ENCODE measurements at places on chromosomes 16 and 17.

GRCh38 chr16:1290860-1291575 is 18.4 kb upstream of the UBE2I start:
- DNase-seq: no peak

DNA sequence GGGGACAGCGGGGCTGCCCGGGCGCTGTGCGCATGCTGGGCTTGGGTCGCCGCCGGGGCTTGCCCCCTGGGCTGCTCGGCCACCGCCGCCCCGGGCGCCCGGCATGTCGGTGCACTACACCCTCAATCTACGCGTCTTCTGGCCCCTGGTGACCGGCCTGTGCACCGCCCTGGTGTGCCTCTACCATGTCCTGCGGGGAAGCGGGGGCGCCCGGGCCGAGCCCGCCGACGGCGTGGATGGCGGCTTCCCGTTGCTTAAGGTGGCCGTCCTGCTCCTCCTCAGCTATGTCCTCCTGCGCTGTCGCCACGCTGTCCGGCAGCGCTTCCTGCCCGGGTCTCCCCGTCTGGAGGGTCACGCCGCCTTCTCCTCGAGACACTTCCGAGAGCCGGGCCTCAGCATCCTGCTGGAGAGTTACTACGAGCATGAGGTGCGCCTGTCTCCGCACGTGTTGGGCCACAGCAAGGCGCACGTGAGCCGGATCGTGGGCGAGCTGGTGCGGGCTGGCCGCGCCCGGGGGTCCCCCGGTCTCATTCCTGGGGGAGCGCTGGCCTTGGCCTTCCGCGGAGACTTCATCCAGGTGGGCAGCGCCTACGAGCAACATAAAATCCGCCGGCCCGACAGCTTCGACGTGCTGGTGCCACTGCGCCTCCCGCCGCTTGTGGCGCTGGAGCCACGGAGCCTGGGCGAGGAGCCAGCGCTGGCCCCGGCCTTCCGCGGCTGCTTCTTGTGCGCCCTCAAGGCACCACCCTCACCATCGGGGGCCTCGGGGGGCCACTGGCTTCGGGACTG is 789 bp downstream of the ITPRIPL2 start:
- no peak for DNase-seq

- no peak for DNase-seq
Measured at GRCh38 chr17:8502126-8502525, 66.4 kb downstream of the NDEL1 start.

DNA sequence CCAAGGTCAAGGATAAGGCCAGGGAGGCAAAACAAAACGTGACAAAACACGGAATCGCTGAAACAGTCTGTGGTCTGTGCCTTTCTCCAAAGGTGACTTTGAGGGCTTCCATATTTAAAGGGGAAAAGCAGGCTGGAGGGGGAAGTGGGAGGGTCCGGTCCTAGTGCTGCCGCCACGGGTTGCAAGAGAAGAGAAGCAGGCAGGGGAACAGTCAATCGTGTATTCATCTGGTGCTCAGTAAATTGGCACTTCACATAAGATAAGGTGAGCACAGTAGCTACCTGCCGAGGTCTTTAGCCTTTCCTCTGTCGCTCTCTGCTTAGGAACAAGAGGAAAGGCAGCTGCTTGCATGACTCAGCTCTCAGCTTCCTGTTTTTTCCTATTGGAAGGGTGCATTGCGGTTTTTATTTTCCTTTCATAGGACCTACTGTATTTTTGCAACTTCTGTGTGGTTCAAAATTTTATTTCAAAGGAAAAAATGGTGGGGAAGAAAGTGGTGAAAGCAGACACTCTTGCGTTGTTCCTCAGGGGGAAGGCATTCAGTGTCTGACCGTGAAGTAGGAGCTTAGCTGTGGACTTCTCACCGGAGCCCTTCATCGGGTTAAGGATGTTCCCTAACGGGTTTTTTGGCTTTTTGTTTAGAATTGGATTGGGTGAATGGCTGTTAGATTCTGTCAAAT is 7.1 kb upstream of the LGALS3BP start:
- DNase-seq: no peak

DNA sequence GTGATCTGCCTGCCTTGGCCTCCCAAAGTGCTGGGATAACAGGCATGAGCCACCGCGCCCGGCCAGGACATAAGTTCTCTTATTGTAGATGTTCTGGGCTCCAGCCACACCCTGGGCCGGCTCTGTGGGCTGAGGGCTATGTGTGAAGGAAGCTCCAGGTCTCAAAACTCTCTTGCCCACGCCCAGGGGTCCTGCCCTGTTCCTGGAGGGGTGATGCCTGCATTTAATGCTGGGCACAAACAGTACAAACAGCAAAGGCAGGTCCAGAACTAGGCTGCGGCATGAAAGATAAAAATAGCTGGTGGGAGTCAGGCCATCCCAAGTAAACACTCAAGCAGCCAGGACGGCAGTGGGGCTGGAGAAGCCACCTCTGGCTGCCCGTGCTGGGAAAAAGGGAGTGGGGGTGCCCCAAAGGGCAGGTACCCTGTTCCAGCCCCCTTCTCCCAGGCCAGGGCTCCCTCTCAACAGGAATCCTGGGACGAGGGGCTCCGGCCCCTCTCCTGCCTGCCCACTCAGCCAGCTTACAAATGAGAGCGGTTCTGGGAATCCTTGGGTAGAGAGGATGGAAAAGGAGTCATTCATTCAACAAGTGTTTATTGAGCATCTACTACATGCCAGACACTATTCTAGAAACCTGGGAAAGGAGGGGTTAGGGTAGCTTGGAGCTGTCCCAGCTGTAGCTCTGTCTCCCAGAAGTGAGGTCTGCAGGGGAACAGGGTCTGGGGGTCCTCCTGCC is 4.6 kb downstream of the TRIM47 start:
- no peak for DNase-seq

GRCh38 chr16:69523566-69524305 is 42.0 kb upstream of the NFAT5 start:
- DNase-seq: no peak

DNA sequence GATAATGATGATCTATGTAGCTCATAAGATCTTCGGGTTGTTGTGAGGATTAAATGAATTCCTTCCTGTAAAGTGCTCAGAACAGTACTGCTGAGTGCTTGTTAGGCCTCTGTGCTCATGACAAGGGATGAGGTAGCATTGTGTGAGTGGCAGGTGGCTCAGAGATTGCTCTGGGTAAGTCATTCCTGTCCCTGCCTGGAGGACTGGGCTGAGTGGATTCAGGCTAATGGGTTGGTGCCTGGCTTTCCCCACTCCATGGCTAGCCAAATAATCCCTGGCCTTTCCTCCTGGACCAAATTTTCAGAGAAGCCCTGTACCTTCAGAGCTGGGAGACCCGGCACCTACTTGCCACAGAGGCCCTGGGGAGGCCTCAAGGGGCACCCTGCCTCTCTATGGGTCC is 1.3 kb upstream of the CCDC92B start:
- DNase-seq: no peak

GRCh38 chr16:35731341-35732040 is 2272.1 kb downstream of the TP53TG3F start:
- no peak for DNase-seq

DNA sequence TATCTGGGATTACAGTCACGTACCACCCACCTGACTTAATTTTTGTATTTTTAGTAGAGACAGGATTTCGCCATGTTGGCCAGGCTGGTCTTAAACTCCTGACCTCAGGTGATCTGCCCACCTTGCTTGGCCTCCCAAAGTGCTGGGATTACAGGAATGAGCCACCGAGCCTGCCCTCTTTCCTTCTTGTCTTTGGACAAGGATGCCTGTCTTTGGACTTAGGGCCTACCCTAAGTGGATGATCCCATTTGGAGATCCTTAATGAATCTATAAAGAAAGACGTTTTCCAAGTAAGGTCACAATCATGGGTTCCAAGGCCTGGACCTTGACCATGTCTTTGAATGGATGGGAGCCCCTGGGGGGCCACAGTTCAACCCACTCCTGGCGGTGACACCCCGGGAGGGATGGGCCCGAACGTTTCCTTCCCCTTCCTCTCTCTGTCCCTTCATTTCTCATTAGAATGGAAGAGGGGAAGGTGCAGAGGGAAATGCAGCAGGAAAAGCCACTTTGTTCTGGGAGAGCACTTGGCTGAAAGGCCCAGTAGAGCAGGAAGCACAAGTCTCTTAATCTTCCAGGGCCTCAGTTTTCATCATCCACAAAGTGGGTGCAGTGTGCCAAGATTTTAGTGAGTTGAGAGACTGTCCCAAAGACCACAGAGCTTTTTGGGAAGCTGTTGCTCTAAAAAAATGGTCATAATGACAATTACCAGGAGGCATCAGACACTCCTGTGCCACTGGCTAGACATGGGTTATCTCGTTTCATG is 353.3 kb downstream of the SEC14L1 start:
- DNase-seq: no peak

DNA sequence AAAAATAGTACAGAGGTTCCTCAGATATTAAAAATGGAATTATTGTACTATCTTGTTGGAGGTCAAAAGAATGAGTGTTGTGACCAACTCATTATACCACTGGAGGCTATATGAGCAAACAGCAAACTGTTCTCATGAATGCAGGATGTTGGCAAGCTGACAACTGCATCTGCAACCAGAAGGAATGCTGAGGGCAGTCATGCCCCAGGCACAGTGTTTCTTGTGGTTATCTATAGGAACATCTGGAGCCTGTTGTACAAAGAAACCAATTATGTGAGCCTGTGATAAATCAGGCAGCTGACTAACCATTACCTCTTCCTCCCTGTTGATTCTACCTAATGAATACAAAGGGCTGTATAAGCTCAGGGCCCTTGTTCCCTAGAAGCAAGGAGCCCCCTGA is 2057.1 kb downstream of the TP53TG3F start:
- no peak for DNase-seq

GRCh38 chr17:27558341-27558740 is 72.6 kb upstream of the LGALS9 start:
- DNase-seq: no peak

DNA sequence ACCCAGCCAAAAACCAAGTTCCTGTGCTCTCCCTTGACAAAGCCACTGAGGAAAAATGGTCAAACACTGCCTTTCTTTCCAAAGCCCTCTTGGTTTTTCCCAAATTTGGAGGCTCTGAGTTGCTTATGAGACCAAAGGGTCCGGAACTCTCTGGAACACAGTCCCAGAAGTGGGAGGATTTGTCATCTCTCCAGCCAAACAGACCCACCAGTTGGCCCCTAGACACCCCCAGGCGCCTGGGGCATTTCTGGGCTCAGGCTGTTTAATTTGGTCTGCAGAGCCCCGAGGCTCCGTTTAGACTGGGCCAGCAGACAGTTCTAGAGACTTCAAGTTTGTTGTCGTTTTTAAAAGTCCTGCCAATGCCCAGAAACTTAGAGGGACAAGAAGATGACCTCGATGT is 239.1 kb downstream of the SEC14L1 start:
- no peak for DNase-seq

DNA sequence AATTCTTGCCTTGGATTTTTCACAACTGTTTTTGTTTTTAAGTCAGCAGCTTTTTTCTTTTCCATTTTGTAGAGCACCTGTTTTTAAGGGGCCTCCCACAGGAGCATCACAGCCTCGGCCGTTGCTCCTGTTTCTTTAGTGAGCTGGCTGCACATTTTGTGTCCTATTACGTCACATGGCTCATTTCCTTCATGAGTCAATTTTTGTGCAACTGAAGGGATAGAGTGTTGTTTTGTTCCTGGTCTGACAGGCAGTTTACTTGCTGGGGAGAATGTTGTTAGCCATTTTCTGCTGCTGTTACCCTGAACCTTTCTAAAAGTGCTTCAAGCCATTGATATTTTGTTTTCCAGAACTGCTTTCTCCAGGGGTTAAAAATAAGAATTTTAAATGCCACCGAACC is 45.0 kb upstream of the CRISPLD2 start:
- DNase-seq: no peak

- DNase-seq: no peak
Measured at GRCh38 chr17:50110591-50111349, 15.6 kb downstream of the PDK2 start.

DNA sequence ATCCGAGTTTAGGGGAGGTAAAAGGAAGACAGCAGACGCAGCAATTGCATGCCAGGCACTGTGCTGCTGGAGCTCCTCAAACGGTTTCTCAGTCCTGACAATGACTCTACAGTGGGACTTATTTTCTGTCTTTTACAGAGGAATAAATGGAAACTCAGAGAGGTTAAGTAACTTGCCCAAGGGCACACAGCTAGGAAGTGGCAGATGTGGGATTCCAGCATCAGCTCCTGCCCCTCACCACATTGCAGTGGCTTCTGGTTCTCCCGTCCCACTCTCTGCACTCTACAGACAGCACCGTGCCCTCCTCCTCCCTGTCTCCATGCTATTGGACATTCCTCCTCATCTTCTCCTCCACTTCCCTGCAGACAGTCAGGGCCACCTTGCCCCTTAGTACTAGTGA is 74.2 kb upstream of the KSR1 start:
- DNase-seq: no peak

DNA sequence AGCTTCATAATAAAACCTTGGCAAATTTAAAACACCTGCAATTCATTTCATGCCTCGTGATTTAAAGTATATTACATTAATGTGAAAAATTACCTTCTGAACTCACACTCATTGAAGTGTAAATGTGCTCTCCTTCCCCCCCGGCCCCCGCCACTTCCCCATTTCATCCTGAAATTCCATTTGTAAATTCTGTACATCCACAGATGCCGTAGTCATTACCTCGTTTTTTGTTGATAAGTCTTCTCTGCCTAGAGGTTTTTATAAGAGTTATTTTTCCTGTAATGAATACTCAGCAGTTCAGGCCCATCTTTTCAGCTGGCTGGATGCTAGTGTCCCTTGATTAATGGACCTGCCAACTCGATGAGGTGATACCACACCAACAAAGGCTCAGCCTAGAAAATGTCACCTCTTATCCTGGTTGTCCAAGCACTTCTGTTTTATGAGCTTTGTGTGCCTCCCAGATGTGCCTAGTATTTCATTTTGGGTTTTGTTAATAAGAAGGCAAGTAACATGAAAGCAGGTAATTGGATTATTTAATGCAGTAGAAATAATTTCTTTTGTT is 64.8 kb upstream of the KIFC3 start:
- DNase-seq: no peak

GRCh38 chr17:35086931-35087573 is 23.5 kb upstream of the RFFL start:
- DNase-seq: no peak

DNA sequence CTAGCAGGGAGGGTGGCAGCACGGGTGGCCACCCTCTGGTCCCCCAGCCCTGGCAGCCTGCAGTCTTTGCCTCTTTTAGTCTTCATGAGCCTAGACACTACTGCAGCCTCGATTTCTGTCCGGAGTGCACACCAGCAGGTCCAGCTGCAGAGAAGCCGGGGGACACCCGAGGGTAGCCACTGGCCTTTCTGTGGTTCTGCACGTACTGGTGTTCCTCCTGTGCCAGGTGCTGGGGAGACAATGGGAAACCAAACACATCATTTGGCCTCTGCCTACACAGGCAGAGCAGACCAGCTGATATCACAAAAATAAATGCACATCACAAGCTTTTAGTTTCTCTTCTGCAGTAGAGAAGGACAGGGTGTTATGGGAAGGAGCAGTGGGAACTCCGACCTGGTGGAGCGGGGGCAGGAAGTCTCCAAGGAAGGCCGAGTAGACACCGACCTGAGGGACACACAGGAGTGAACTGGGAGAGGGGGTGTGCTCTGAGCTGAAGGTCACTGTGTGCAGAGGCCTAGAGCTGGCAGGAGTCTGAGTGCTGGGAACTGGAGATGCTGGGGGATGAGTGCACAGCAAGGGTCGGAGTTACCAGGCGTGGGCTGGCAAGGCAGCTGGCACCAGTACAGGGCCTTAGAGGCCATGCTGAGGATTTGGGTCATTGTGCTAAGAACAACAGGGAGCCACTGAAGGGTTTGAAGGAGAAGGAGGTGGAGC is 23.1 kb downstream of the GPT2 start:
- DNase-seq: no peak

Data from activated T-helper 1 cell treated with anti-CD3 and anti-CD28 coated beads, Interleukin-12 subunit alpha, Interleukin-12 subunit beta, Interleukin-2, Interleukin-4 antibody, amounts not matched to agents 30 ng/mL and 10 ng/mL and 1 ng/mL, durations not matched to agents 14 hours and 24 hours and 36 hours (primary cell).